ENCODE measurements at places on chromosomes 6 and 20.

- DNase-seq: peak; percentile 83
These were observed 7.8 kb upstream of the NCOA3 start for GRCh38 chr20:47493963-47494293.

DNA sequence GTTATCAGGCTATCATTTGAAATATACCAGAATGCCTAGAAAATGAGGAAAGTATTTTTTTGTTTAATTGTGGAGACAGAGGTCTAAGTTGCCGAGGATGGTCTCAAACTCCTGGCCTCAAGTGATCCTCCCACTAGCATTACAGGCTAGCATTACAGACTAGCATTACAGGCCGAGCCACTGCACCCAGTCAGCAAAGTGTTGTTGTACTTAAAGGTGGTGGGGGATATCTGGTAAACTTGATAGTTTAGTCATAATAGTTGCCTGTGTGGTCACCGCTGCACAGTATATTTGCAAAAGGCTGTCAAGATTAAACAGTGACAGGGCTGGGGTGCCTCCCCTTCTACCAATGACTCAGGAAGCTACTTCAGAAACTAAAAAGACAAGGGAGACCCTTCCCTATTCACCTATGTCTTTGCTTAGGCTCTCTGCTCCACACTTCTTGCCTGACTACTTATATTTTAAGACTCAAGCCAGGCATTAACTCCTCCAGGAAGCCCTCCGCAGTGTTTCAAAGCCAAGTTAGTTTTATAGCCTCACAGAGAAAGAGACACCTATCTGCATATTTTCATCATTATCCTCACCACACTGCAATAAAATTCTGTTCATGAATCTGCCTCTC lies 3.1 kb upstream of the AKIRIN2 start:
- peak; percentile 56 for DNase-seq

DNA sequence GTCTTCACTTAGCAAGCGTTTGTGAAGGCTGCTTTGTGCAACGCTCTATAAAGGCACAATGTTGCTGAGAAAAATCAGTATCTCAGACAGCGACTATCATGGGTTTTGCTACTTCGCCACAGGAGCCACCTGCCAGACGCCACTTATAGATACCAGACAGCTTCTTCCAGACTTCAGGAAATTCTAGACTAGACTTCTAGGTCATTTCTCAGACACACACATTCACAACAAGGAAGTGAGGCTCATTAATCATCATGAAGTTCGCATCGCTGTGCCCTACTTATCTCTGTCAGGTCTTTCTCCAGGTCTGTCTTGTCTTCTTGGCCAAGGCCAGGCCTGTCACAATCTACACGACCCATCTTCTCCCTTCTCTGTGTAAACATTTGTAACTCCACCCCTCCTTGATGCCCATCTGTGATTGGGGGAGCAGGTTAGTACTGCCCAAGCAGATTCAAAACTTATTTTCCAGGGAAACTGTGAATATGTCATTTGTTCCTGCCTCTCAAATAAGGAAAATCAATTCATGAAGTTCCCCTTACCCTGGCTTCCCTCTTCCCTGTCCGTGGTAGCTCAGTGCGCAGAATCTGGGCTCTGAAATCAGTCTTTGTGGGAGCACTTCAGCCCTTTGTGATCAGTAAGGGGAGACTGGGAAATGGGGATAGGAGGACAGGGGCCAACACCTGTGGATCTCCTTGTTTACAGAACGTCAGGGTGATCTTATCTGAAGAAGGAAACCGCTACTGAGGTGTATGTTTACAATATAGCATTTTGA lies 115.5 kb downstream of the TNFAIP3 start:
- DNase-seq: no peak

DNA sequence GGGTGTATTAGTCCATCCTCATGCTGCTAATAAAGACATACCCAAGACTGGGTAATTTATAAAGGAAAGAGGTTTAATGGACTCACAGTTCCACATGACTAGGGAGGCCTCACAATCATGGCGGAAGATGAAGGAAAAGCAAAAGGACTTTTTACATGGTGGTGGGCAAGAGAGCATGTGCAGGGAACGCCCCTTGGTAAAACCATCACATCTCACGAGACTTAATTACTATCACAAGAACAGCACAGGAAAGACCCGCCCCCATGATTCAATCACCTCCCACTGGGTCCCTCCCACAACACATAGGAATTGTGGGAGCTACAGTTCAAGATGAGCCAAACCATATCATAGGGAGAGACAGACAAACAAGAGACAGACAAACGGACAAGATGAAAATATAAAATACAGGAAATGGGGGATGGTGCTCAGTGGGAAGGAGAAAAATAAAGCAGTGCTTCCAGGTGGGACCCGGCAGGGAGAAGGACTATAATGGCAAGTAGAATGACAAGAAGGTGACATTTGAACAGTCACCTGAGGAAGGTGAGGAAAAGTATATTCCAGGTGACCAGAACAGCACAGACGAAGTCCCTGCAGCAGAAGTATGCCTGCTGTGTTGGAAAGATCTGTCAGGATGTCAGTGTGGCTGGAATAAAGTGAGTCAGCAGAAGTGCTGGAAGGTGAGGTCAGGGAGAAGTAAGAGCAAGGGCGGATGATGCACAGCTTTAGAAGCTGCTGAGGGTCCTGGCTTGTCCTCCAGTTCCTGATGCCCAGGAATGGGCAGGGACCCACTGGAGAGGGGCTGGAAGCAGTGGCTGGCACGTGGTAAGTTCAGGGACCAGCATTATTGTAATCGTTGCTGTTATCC lies 61.1 kb downstream of the SLC2A10 start:
- DNase-seq: peak; percentile 59

DNA sequence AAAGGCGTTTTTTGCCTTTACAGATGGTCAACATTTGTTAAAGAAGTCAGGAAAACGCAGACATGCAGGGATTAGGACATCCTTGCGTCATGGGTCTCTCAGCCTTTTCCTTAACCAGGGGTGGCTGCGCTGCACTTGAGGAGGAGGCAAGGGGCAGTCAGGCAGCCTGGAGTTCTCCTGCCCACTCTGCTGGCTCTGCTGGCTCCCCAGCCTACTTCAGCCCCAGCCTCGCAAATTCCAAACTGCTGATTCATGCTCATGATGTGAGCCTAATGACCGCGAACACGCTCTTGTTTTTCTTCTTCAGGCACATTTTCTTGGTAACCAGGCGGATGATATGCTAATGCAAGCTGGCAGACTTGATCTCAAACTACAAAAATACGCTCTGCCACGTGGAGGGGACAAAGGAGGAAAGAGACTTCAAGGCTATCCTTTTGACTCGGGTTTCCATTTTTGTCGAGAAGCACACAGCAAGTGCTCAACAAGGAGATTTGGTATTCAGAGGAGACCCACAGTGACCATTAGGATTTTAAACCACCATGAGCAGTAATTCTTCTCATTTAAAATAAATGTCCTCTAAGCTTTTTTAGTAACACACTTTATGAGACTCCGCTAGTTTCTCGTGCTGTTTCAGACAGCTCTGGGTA lies 290.3 kb upstream of the STXBP5 start:
- DNase-seq: peak; percentile 93

- DNase-seq: no peak
These were observed 366.5 kb upstream of the ARID1B start for GRCh38 chr6:156410649-156411048.

- DNase-seq: no peak
These were observed 95.5 kb downstream of the SNAP91 start for GRCh38 chr6:83613378-83613777.

- peak; percentile 52 for DNase-seq
These were observed 296.4 kb downstream of the PAX1 start for GRCh38 chr20:22001886-22002285.

DNA sequence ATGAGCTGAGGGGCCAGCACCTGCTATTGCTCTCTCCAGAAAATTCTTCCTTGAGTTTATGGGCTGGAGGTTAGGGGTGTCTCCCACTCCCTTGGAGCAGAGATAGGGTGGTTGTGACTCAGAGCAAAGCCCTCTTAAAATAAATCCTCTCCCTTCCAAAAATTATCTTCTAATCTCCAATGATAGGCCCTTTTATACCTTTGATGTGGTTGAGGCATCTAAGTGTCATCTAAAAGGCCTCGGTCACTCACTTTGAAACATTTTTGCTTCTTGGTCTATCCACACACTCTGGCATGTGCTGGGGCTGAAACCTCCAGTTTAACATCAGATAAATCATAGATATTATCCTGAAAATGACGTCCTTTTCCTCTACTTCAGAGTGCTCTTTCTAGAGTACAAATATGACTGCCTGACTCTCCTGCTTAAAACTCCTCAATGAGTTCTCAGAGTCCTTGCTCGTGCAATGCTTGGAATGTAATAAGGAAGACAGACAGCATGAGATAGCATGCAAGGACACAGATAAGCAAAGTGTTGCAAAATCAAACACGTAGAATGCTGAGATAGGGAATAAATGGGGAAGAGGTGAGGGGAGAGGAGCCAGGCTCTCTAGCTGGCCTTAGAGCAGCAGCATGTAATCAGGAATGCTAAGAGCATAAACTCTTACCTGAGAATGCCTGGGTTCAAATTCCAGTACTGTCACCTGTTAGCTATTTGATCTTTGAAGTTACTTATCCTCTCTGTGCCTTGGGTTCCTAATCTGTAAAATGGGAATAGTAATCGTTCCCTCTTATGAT lies 374.1 kb upstream of the CITED2 start:
- peak; percentile 15 for DNase-seq

- DNase-seq: peak; percentile 8
These were observed 609.3 kb upstream of the IMPG1 start for GRCh38 chr6:76681781-76682180.

- no peak for DNase-seq
These were observed 518.5 kb downstream of the CD83 start for GRCh38 chr6:14635934-14636591.

DNA sequence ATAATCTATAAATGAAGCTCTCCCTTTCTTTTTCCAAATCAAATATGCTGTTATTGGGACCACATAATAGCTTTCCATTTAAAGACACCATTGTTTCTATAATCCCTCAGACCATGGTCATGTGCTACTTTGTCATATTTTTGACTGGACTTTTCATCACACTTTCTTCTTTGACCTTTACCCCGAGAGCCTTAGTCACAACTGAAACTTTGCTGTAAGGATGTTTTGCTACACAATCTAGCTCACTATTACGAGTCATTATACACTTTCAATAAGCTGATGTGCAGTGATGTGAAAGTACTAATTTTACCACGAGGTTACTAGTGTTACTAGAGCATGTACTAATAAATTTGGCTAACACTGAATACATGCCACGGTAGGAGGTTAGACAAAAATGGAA lies 367.2 kb upstream of the RUNX2 start:
- DNase-seq: peak; percentile 44

DNA sequence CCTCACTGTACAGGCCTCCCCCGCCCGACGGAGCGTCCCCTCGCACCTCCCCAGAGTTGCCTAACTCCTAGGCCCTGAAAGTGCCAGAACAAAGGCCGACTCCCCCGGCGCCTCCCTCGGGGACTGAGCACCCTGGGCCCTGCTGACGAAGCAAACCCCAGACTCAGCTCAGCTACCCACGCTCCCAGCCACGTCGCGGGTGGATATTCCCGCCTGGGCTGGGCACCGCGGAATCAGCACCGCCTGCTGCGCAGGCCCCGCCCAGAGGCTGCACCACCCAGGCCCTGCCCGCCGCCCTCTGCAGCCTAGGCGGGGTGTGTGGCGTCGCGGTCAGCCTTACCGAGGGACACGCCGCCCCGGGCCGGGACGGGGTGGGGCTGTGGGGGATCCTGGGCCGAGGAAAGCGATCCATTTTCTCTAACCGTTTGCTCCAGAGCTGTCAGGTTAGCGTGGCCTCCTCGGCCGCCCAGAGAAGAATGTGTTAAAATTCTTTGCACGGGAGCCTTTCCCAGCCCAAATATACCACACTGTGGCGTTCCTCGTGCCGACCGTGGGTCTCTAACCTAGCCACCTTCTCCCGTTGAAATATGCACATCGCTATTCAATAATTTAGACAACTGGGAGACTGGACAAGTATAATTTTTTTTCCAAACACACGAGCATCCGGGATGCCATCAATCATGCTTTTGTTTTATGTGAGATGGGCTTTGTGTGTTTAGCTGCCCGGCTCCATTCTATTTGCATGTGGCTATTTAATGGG lies 31.4 kb downstream of the TFAP2A start:
- DNase-seq: peak; percentile 41

DNA sequence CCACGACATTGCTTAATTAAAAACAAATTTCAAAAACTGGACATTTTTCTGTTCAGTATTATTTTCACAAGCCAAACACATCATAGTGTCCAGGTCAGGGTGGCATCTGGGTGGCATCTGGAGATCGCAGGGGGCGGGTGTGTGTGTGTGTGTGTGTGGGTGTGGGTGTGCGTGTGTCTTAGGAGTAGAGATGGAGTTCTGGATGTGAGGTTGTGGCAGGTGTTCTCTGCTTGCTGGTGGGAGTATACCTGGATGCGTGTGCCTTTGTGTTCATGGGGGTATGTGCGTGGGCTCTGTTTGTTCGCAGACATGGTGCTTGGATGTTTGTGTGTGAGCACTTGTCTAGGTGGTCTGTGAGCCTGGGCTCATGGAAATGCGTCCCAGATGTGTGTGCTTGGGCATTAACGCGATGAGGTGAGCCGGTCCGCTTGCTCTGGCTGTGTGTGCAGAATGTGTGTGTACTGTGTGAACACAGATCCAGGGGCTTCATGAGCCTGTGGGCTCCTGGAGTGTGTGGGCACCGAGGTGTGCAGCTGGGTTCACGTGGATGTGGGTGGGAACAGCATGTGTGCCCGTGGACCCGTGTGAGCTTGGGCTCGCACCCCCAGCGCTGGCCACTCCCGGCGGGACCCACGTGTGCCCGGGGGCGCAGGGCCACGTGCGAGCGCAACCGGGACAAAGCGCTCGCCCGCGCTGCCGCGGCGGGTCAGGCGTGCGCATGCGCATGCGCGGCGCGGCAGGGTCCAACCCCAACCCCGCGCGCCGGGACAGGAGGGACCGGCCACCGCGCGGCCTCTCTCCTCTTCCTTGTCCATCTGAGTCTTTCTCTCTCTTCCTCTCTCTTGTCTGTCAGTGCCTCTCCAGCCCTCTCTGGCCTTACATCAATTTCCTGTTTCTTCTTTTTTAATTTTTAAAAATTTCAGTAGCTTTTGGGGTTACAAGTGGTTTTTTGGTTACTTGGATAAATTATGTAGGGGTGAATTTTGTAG lies 60.4 kb downstream of the SRC start:
- DNase-seq: peak; percentile 28

- no peak for DNase-seq
These were observed 117.6 kb downstream of the JPH2 start for GRCh38 chr20:44069203-44070011.

DNA sequence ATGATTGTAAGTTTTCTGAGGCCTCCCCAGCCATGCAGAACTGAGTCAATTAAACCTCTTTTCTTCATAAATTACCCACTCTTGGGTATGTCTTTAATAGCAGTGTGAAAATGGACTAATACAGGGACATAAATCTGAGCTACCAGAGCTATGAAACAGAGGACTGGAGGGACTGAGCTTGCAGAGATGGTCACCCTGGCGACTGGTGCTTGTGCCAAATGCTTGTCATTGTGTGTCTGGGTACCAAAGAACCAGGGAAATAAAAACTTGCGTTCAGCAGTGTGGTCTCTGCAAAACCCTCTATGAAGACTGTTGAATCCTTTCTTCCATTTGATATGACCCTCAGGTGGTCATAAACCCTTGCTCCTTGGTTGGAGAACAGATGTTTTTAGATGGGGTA lies 105.1 kb upstream of the PRL start:
- no peak for DNase-seq

- no peak for DNase-seq
These were observed 12.5 kb downstream of the UCKL1 start for GRCh38 chr20:63943808-63944077.
